ENCODE measurements at places on chromosomes 1 and 21. TPM values are rescaled to one million over a fixed set of nuclear protein-coding genes. Genes with fewer than 3 reads are reported as not detected.

The KRTAP10-10 gene
- not detected for total RNA-seq

The AMY2A gene
- not detected for total RNA-seq

The PLOD1 gene
- total RNA-seq, result 359 TPM

The PODN gene
- not detected for total RNA-seq

The S100A8 gene
- not detected for total RNA-seq

The PLA2G2D gene
- total RNA-seq, result not detected

The LEPR gene
- total RNA-seq, result 109 TPM

The RSPH1 gene
- not detected for total RNA-seq

The SNAP47 gene
- total RNA-seq, result 44.9 TPM

The MAPKAPK2 gene
- 50.8 TPM for total RNA-seq

The RYR2 gene
- 0.09 TPM for total RNA-seq
